Left renal cortex interstitium (tissue), 4 donors: ENCODE measurements at places on chromosomes 3 and 15. TPM values are rescaled to one million over a fixed set of nuclear protein-coding genes. Genes with fewer than 3 reads are reported as not detected.

GRCh38 chr15:34436956-34437442 is 609 bp downstream of the GOLGA8A start:
- DNase-seq, result no peak

DNA sequence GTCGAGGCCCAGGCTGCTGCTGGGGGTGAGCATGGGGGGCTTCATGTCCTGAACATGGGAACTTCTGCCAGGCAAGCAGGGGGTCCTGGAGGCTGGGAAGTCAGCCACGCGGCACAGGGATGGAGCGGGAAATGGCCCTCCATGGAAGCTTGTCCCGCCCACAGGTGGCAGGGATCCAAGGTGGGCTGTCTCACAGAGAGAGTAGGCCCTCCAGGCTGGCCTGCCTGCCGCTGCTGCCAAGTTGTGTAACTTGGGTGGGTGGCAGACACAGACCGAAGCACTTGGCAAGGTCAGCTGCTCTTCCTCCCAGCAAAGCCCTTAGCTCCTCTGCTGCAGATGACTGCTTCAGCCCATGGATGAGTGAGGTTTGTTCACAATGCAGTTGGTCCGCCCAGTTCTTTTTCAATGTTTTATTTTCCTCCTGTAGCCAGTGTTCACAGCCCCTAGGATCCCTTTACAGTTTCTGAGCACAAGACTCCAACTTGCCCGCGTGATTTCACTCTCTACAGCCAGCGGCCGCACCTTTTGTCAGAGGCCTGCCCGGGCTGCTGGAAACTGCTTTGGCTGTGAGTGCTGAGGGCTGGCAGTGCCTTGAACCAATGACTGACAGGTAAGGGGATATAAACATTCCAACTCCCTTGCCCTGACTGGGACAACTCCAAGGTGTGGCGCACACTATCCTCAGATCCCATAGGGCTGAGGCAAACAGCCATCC is 26.7 kb downstream of the HCN4 start:
- DNase-seq, result no peak

DNA sequence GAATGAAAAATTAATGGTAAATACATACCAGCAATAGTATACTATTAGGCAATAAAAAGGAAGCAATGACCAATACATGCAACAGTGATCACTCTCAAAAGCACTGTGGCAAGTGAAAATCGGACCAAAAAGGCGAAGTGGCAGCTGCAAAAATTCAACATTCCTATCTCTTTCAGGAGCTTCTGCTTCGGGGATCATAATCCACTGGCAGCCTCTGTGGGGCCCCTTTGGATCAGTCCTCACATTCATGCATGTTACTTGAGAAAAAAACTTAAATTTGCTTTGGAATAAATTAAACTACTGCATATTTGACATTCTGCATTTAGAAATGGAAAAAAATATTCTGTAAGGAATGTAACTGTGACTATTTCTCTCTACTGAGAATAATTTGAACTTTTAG is 425.6 kb downstream of the NR2F2 start:
- DNase-seq, result no peak

Gene SMAD3
- 45.5 TPM for polyA plus RNA-seq

DNA sequence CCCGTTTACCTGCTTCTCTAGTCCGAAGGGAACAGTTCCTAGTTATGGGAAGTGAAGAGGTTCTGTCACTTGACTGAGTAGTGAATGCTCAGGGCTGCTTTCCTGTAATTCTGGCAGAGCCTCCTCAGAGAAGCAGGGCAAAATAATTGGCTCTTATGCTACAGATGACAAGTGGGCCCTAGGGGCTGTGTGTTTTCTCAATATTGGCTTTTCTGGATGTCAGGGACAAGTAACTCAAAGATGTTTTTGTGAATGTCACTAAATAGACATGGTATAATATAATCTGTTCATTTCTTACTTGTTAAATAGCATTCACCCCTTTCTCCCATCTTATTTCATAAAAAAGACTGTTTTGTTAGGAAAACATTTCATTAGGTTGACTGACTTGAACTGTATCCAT is 40.1 kb downstream of the SGO1 start:
- DNase-seq, result no peak

- peak; percentile 92 for DNase-seq
Observed at GRCh38 chr3:184568924-184569829, 7.6 kb downstream of the EPHB3 start.

- no peak for DNase-seq
Observed at GRCh38 chr3:53357458-53357857, 10.1 kb upstream of the DCP1A start.

Gene WDR82
- 91.4 TPM for polyA plus RNA-seq

Gene VGLL3
- polyA plus RNA-seq, result 3.8 TPM

Gene TRIM42
- polyA plus RNA-seq, result not detected
